ENCODE measurements at places on chromosomes 11 and 22.

DNA sequence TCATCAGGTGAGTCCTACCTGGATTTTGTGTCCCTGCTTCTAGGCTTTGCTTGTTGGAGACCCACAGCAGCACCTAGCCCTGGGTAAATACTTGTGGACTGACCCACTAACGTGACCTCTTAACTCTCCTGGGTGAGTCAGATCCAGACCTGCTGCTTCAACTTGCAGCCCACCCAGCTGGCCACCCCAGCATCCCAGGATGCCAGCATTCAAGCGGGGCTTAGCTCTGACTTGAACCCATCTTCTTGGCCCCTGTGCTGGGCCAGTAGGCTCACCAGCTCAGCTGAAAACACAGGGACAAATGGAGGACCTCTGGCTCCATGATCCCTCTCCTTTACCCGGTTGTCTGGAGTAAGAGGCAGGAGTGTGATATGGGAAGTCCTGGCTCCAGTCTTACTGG is 33.5 kb downstream of the PARVG start:
- no peak for DNase-seq

GRCh38 chr22:29524442-29525191 is 28.9 kb downstream of the THOC5 start:
- no peak for DNase-seq

DNA sequence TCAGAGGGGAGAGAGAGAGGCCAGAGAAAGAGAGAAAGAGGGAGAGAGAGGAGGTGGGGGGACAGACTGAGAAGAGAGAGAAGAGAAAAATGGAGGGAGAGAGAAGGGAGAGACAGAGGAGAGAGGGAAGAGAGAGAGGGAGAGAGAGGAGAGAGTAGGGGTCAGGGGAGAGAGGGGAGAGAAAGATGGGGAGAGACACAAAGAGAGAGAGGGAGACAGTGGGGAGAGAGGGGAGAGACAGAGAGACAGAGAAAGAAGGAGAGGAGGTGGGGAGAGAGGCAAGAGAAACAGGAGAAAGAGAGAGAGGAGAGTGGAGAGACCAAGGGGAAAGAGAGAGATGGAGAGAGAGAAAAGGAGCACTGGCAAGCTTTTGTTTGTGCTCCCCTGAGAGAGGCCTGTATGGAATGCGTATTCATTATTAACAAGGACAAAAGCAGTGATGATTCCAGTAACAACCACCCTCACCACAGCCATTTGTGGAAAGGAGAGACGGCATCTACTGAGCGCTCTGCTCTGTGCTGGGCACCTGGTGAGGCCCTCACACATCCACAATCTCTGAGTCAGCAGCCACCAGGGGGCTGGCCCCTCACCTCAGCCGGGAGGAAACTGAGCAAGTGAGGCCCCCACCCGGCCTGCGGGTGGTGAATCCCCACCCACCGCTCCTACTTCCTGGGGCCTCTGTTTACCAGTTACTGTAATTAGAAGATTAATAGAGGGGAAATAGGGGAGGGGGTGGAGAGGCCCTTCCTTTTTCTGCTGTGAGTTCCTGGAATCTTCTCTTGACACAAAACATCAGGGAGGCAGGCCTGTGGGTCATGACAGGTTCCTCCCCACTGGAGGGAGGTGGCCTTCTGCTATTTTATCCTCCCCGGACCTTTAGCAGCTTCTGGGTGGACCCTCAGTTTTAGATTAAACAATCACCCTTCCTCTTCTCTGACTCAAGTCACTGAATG is 14.6 kb upstream of the MIAT start:
- no peak for DNase-seq

- no peak for DNase-seq
Observed at GRCh38 chr11:16337421-16338213, 18.7 kb downstream of the SOX6 start.

DNA sequence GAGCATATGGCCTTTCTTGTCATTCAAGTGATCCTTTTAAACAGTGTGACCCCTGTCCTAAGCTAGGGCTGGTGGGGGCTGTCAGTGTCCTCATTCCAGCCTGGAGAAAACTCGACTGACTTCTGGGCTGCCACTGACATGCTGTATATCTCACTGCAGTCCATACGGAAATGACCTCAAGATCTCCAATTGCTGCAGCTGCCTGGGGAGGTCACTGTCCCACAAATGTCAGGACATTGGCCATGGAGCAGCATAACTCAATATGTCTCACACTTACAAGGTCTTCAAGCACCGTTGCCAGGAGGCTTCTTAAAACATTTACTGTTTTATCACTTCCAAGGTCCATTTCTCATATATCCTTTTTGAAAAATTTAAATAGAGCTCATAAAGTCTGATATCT is 27.8 kb upstream of the CSNK2A3 start:
- no peak for DNase-seq

DNA sequence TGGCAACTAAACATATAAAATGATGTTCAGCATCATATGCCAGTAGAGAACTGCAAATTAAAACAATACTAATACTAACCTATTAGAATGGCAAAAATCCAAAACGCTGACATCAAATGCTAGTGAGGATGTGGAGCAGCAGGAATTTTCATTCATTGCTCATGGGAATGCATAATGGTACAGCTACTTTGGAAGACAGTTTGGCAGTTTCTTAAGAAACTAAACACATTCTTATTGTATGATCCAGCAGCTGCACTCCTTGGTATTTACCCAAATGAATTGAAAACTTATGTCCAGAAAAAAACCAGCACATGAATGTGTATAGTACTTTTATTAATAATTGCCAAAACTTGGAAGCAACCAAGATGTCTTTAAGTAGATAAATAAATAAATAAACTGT is 258.0 kb downstream of the TENM4 start:
- peak; percentile 73 for DNase-seq

GRCh38 chr11:10305964-10306918 is 1.4 kb downstream of the ADM start:
- DNase-seq: no peak

DNA sequence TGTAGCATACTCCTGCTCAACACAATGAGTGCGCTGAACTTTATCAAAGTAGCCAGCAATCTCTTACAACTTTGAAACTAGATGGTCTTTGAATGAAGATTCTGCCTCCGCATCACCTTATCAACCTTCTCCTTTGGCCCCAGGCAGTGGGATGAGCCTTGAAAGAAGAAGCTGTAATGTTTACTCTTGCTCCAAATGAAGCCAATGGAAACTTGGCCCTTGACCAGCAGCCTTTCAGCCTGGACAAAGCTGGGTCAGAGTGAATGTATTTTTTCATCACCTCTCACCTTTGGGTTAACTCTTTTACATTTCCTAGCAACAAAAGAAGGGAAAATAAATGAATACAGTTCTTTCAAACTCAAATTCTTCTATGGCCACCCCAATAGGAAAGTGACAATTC is 359.1 kb downstream of the KCNA4 start:
- no peak for DNase-seq

DNA sequence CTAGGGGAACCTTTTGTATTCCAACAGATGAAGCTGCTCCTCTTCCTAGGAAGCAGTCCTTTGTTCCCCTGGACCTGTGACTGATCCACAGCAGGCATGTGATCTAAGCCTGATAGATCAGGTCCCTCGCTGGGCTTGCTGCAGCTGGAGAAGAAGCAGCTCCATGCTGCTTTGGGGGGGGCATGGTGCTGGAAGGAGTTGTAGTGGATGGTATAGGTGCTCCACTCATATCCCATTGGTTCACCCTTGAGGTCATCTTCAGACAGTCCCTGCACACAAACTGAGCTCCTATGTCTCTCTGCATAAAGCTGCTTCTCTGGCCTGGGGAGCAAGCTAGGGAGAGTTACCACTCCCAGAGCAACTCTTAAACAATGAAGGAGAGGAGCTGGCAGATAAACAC is 9.5 kb upstream of the RIC3 start:
- DNase-seq: no peak

- no peak for DNase-seq
Observed at GRCh38 chr11:116331381-116331780, 441.4 kb downstream of the BUD13 start.

DNA sequence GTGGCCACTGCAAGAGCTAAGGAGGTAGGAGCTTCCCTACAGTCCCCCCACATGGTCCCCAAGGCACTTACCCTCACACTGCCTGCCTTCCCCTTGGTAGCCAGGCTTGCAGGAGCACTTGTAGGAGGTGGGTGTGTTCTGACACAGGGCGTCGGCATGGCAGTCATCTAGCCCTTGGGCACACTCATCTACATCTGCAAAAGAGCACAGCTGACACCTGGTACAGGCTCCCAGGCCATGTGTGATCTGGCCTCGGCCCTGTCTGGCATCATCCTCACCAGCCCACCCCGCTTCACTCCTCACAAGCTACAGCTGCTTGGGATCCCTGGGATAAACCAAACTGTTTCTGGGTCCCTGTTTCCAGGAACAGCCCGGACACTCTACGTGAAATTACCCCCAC is 1.8 kb downstream of the SCUBE2 start:
- DNase-seq: no peak

GRCh38 chr11:2293531-2293971 is 8.2 kb downstream of the C11orf21 start:
- no peak for DNase-seq

GRCh38 chr11:22456993-22457762 is 119.0 kb downstream of the SLC17A6 start:
- DNase-seq: no peak

GRCh38 chr11:20274031-20274430 is 89.5 kb upstream of the HTATIP2 start:
- DNase-seq: no peak

DNA sequence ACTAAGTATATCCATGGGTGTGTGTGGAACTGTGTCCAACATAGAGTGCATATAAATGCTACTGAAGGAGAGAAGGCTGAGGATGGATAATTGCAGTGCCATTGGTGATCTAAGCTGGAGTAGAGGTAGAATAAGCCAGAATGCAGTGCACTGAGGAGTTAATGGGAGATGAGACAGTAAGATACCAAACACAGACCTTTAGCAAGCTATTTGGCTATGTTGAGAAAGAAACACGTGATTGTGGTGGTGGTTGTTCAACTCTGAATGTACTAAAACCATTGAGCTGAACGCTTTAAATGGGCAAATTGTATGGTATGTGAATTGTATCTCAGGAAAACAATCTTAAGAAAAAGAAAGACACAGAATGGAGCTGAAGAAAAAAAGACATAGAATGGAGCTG is 22.8 kb downstream of the JAML start:
- DNase-seq: no peak

DNA sequence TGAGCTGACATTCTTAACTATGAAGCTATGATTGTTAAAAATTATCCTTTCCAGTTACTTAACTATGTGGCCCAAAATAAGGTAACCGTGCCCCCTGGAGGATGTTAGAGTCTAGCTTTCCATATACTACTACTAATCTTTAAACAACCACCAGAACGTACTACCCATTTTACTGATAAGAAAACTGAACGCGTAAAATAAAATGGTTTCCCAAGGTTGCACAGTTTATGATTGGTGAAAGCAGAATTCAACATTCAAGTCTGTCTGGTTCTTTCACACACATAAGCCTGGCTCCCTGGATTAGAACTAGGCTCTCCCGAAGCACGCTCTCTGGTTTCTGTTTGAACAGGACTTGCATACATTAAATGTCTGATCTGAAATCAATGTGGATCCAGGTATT is 437.8 kb upstream of the CCDC90B start:
- peak; percentile 20 for DNase-seq

DNA sequence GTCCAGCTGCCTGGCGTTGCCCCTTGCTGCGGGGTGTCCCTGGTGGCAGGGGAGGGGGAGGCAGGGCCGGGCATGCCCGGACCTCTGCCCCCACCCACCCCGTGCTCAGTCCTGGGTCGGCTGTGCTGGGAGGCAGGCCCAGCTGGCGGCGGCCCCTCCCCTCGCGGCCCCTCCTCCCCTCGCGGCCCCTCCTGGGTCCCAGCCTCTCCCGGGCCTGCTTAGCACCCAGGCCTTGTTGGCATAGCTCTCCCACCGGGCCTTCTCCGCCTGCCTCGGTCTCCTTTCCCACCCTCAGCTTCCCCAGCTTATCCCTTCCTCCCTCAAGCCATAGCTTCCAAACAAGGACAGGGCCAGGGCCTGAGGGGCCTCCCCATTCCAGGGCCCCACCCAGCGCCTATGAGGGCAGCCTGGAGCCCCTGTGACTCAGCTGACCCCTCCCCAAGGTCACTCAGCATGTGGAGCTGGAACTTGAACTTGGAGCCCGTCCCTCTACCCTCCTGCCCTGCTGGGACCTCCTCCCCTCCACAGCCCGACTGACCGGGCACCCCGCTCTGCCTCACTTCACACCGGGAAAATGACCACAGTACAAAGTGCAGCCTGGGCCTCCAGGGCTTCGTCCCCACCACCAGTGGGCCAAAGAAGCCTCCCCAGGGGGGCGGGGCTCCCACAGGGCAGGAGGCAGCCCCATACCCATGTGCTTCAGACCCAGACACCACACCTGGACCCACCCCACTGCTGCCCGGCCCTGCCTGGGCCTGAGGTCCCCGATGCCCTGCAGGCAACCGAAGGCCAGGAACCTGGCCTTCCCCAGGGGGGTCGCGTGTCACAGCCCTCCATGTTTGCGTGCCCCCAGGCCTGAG is 1.2 kb downstream of the EPS8L2 start:
- no peak for DNase-seq

GRCh38 chr11:123670081-123670480 is 15.7 kb upstream of the SCN3B start:
- DNase-seq: no peak

- DNase-seq: no peak
Observed at GRCh38 chr11:70671611-70672010, 273.3 kb downstream of the CTTN start.

DNA sequence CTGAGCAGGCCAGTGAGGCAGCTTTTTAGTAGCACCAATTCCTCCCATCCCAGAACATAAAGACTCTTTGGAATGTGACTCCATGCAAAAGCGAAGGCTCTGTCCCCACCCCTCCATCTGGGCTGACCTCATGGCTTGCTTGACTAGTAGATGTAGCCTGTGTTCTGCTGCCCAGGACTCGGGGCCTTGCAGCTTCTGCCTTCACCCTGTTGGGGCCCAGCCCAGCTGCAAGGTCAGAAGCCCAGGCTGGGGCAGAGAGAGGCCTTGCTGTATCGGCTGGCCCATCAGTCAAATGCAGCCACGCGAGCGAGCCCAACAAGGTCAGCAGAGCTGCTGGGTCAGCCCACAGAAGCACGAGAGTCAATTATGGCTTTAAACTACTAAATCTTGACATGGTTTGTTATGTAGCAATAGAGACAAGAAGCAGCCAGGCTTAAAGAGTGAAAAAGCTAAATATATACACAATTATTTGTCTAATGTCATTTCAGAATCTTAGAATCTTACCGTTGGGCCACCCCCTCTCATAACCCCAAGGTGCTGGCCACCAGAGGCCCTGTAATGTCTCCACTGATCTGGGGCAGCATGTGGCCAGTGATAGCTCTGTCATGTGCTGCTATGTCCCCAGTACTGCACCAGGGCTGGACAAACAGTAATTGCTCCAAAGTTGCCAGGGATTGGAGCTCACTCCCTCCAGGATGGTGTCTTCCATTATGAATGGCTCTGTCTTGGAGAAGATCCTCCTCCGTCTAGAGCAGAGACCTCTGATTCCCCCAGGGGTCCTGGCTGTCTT is 10.4 kb upstream of the WNT11 start:
- no peak for DNase-seq

DNA sequence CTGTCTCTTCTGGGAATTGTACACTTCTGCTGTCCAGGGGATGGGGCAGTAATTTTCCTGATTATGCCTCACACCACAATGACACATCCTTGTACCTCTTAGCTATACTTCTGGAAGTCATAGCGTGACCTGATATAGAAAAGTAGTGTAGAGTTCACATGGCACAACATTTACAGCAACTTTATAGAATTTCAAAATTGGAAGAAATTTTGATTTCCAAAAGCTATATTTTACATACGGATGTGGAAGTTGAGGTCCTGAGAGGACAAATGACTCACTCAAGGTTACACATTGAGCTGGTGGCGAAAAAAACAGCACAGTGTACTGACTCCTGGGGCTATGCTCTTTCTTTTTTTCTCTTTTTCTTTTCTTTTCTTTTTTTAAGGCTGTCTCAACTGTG is 6.3 kb upstream of the CYP2R1 start:
- no peak for DNase-seq

- no peak for DNase-seq
Observed at GRCh38 chr11:62260261-62260953, 9.6 kb upstream of the SCGB2A2 start.
